Suprapubic skin (tissue), 4 donors: ENCODE measurements at places on chromosomes 16 and 17. TPM values are rescaled to one million over a fixed set of nuclear protein-coding genes. Genes with fewer than 3 reads are reported as not detected.

The USP31 gene
- total RNA-seq = 22.0 TPM

The OR3A3 gene
- not detected for total RNA-seq

The SULT1A3 gene
- 24.6 TPM for total RNA-seq

The SHISA9 gene
- total RNA-seq = 0.80 TPM

The PRAC2 gene
- not detected for total RNA-seq

The RAB26 gene
- total RNA-seq = 1.4 TPM

The DRC3 gene
- total RNA-seq = 2.0 TPM

The CPHXL2 gene
- total RNA-seq = not detected

- DNase-seq = no peak
These were observed 5.9 kb downstream of the RNF222 start for GRCh38 chr17:8391711-8392110.

GRCh38 chr16:88508868-88509748 is 56.0 kb downstream of the ZFPM1 start:
- no peak for DNase-seq

GRCh38 chr17:13634021-13634420 is 32.3 kb upstream of the HS3ST3A1 start:
- DNase-seq = no peak

- no peak for DNase-seq
These were observed 63.3 kb downstream of the NOG start for GRCh38 chr17:56656701-56657327.

GRCh38 chr17:61323003-61323908 is 76.4 kb upstream of the TBX2 start:
- no peak for DNase-seq

- no peak for DNase-seq
These were observed 68.5 kb upstream of the CDH5 start for GRCh38 chr16:66298006-66298405.

DNA sequence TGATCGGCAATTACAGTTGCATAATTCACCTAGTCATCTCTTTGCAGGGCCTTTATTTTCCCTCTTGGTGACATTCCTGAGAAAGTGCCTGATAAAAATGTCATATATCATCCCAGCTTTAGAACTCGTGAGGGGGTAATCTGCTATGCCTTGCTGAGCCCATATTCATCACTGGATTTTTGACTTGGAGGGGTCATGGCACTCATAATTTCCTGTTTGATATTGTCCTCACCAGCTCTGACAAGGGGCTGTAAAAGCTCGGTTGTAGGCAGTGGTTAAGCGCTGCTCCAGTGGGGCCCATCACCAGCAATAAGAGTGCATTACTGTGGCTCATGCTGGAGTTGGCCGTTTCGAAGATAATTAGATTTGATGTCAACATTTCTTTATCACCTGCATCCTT is 227.3 kb downstream of the IRX3 start:
- no peak for DNase-seq

GRCh38 chr17:34958438-34958837 is 2.8 kb downstream of the CCT6B start:
- DNase-seq = no peak

- DNase-seq = no peak
These were observed 67.6 kb upstream of the RBBP6 start for GRCh38 chr16:24471561-24472350.

DNA sequence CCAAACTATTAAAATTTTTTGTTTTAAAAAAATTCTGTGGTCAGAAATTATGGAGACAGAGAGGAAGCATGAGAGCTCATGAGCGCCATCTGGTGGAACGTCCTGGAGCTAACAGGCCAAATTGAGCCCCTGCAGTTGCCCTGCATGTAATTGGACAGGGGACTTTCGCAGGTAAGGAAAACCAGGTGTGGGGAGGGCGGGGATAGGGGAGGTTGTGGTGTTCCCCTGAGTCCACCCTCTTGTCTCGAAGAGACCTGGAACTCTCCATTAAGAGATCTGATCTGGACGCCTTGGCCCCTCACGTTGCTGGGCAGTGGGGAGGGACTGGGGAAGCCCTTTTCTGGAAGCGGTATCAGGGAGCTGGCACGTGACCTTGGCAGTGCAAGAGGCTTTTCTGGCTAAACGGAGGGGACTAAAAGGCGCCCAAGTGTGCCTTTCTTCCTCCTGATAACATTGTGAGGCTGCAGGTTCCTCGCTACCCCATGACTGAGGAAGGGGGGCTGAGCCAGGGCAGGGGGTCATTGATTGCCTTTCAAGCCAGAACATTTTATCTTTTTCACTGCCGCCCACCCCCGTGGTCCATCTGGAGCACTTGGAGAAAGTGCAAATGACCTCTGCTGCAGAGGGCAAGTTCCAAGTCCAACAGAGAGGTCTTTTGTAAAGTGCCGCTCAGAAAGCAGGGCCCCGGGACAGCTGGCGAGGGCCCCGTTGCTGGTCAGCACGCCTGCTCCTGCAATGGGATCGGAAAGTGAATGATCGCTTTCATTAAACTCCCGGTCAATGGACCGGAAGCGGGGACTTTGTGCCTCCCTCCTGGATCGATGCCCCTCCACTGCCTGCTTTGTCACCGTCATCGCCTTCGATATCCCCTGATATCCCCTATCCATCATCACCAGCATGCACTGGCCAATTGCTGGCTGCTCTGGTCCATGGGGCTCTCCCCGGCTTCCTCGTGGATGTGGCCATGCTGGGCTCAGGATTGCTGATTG is 18.4 kb downstream of the PDILT start:
- no peak for DNase-seq

DNA sequence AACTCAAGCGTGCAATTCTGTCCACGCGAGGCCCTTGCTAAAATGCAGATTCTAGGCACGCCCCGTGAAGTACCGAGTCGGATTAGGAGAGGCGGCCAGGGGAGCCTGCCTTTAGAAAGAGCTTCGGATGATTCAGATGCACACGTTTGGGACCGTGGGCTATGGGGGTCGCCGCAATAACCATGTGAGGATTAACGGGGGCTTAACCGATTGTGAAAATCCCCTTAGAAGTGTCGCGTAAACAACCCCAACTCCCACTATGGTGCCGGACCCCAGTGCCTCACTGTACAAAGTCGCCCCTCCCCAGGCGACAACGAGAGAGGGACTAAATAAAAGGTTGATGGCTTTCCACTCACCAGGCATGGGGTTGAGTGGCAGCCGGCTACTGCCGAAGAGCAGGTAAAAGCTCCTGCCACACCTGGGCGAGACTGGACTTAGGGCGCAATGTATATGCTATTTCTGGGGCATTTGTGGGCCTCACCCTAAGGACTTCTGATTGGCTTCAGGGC is 635 bp upstream of the SP2 start:
- peak; percentile 80 for DNase-seq

- no peak for DNase-seq
These were observed 4.6 kb upstream of the MPP2 start for GRCh38 chr17:43911904-43912303.

DNA sequence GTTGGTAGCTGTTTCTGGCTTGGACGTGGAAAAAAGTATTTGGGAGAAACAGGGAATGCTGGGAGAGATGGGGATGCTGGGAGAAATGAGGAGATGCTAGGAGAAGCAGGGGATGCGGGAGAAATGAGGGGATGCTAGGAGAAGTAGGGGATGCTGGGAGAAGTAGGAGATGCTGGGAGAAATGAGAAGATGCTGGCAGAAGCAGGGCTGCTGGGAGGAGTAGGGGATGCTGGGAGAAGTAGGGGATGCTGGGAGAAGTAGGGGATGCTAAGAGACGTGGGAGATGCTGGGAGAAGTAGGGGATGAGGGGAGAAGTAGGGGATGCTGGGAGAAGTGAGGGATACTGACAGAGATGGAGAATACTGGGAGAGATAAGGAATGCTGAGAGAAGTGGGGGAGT is 45.6 kb upstream of the IL34 start:
- no peak for DNase-seq
